ENCODE measurements at places on chromosomes 5 and 9.

GRCh38 chr5:168312606-168313295 lies 21.3 kb downstream of the WWC1 start:
- DNase-seq, result no peak
- H3K4me1 ChIP-seq, result no peaks in the 10 kb centered on the region
- H3K4me3 ChIP-seq, result no peak overlapping the region
- H3K27ac ChIP-seq, result no peak overlapping the region

DNA sequence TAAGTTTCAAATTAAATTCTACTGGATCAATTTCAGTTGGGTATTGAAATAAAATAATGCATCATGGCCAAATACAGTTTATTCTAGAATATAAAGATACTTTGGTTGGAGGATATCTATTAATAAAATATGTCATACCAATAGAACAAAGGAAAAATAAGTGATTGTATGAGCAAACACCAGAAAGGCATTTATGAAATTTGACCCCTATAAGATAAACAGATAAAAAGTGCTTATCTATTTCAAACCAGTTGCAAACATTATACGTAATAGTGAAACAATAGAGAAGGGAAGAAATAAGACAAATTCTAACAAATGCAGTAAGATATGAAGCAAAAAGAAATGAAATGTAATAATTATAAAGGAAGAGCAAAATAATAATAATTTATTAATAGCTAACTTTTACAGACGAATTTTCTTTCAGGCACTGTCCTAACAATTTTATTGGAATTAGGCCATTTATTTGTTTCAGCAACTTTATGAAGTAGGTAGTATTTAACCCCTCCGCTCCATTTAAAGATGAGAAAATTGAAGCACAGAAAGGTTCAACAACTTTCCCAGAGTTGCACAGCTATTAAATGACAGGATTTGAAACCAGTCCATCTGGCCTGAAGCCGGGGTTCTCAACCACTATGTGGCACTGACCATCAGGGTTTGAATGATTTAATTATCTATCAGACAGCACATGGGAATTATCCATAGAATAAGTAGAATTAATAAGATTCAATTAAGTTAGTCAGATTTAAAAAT lies 20.8 kb downstream of the ANKRD55 start:
- H3K36me3 ChIP-seq, result peaks cover 28% of the 10 kb centered on the region
- DNase-seq, result no peak
- no peak overlapping the region for H3K27ac ChIP-seq
- H3K4me1 ChIP-seq, result no peaks in the 10 kb centered on the region
- H3K27me3 ChIP-seq, result no peaks in the 10 kb centered on the region

DNA sequence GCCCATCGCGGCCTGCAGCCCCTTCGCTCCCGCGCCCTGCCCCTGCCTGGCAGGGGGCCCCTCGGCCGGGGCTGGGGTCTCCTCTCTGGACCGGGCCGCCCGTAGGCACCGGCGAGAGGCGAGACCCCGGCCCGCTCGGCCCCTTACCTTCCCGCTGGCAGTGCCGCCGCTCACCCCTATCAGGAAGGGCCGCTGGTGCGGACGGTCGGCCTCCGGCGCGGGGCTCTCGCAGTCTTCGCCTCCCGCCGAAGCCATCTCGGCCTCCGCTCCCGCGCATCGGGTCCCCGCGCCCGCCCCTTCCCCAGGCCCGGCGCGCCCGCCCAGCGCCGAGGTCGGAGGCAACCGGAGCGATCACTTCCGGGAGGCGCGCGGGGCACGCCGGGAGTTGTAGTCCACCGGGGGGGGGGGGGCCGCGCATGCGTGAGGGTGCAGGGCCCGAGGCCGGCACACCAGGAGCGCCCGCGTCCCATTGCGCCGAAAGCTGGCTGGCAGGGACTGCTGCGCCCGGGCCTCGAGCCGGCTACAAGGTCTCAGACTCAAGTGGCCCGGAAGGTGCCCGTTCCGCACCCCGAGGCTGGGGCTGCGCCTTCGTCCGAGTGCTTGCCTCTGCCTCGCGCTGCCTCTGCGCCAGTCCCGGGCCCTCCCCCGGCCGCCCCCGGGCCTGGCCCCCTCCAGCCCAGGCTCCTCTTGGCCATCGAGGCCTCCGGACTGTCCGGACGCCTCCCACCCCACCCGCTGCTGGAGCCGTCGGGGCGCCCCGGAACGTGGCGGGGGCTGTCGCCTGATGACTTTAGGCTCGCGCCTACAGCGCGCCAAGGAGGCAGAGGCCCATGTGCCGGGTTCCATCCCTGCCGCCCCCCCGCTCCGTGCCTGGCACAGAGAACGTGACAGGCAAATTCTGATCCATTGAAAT lies at the start of gene UCK1:
TSS of gene UCK1 (minus strand) at position 344 of the 913 bp plus-strand sequence. CDS start at position 255, 89 bp downstream.
- peak within 1 kb of the TSS; percentile 78 for H3K4me3 ChIP-seq
- H3K27me3 ChIP-seq, result no peaks in the 10 kb centered on the region
- H3K36me3 ChIP-seq, result peaks cover 2% of the 10 kb centered on the region

GRCh38 chr5:8600843-8601242 lies 731.9 kb downstream of the MTRR start:
- H3K4me1 ChIP-seq, result no peaks in the 10 kb centered on the region
- H3K27ac ChIP-seq, result no peak overlapping the region
- DNase-seq, result no peak
- no peaks in the 10 kb centered on the region for H3K36me3 ChIP-seq
- no peak overlapping the region for H3K4me3 ChIP-seq

- H3K27ac ChIP-seq, result no peak overlapping the region
- H3K4me1 ChIP-seq, result no peaks in the 10 kb centered on the region
- no peaks in the 10 kb centered on the region for H3K36me3 ChIP-seq
- DNase-seq, result no peak
These were observed 68.2 kb upstream of the BARHL1 start for GRCh38 chr9:132514011-132514744.

- H3K4me1 ChIP-seq, result no peaks in the 10 kb centered on the region
- no peak overlapping the region for H3K27ac ChIP-seq
- no peak for DNase-seq
- no peaks in the 10 kb centered on the region for H3K27me3 ChIP-seq
- no peak overlapping the region for H3K4me3 ChIP-seq
These were observed 789.9 kb upstream of the C9orf72 start for GRCh38 chr9:28363151-28363562.

GRCh38 chr5:763397-763796 lies 21.1 kb downstream of the ZDHHC11B start:
- H3K27ac ChIP-seq, result no peak overlapping the region
- peaks cover 7% of the 10 kb centered on the region for H3K27me3 ChIP-seq
- peaks cover 8% of the 10 kb centered on the region for H3K4me1 ChIP-seq
- DNase-seq, result no peak
- no peaks in the 10 kb centered on the region for H3K36me3 ChIP-seq
- no peak overlapping the region for H3K4me3 ChIP-seq

DNA sequence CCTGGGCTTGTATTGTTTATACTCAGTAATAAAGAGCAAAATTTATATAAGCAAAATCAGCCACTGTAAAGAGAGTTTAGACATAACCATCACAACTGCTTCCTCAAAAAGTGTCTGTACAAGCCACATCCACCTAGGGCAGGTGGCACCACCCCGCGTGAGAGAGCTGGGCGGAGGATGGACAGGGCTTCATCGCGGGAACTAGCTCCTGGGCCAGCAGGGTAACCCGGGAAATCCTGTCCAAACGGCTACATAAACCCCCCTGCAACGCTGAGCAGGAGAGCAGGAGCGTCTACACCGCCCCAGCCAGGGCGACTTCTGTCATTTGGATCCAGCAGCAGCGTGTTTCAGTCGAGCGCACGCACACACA lies 1.3 kb downstream of the SLC6A3 start:
- H3K27ac ChIP-seq, result no peak overlapping the region
- no peak for DNase-seq
- H3K36me3 ChIP-seq, result peaks cover 2% of the 10 kb centered on the region

DNA sequence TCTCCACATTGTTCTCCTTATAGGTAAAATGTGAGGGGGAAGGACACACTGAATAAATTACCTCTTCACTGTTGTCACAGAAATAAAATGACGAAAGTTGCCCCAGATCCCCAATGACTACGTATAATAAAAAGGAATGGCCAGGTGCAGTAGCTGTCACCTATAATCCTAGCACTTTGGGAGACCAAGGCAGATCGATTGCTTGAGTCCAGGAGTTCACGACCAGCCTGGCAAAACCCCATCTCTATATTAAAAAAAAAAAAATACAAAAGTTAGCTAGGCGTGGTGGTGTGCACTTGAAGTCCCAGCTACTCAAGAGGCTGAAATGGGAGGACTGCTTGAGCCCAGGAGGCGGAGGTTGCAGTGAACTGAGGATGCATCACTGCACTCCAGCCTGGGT lies 82.2 kb upstream of the APC start:
- H3K4me1 ChIP-seq, result no peaks in the 10 kb centered on the region
- H3K27me3 ChIP-seq, result peaks cover 18% of the 10 kb centered on the region
- H3K4me3 ChIP-seq, result no peak overlapping the region
- no peak overlapping the region for H3K27ac ChIP-seq
- no peak for DNase-seq

DNA sequence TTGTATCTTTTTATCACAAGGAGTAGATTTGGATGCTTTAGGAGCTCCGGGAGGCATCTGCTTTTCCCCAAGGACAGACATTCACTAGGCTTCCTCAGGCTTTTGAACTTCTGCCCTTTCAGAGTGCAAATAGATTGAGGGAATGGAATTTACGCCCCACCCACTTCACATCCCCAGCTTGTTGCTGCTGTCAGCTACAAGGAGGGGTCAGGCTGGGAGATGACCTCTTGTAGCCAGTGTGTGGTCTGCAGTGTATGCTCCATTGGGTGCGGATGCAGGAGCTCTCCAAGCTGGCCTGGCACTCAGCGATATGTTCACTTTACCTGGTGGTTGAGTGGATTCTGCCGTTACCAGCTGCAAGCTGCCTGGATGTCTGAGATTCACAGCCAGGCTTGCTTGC lies 6.4 kb downstream of the TNFSF15 start:
- no peak overlapping the region for H3K27ac ChIP-seq
- H3K4me3 ChIP-seq, result no peak overlapping the region
- H3K36me3 ChIP-seq, result no peaks in the 10 kb centered on the region
- no peak for DNase-seq
- no peaks in the 10 kb centered on the region for H3K27me3 ChIP-seq
- peaks cover 1% of the 10 kb centered on the region for H3K4me1 ChIP-seq

GRCh38 chr5:177595991-177596774 lies 3.7 kb upstream of the B4GALT7 start:
- DNase-seq, result no peak
- H3K4me3 ChIP-seq, result no peak overlapping the region
- peaks cover 47% of the 10 kb centered on the region for H3K4me1 ChIP-seq

GRCh38 chr9:125406810-125407087 lies 145.1 kb downstream of the GAPVD1 start:
- no peak overlapping the region for H3K27ac ChIP-seq
- peaks cover 12% of the 10 kb centered on the region for H3K4me1 ChIP-seq

DNA sequence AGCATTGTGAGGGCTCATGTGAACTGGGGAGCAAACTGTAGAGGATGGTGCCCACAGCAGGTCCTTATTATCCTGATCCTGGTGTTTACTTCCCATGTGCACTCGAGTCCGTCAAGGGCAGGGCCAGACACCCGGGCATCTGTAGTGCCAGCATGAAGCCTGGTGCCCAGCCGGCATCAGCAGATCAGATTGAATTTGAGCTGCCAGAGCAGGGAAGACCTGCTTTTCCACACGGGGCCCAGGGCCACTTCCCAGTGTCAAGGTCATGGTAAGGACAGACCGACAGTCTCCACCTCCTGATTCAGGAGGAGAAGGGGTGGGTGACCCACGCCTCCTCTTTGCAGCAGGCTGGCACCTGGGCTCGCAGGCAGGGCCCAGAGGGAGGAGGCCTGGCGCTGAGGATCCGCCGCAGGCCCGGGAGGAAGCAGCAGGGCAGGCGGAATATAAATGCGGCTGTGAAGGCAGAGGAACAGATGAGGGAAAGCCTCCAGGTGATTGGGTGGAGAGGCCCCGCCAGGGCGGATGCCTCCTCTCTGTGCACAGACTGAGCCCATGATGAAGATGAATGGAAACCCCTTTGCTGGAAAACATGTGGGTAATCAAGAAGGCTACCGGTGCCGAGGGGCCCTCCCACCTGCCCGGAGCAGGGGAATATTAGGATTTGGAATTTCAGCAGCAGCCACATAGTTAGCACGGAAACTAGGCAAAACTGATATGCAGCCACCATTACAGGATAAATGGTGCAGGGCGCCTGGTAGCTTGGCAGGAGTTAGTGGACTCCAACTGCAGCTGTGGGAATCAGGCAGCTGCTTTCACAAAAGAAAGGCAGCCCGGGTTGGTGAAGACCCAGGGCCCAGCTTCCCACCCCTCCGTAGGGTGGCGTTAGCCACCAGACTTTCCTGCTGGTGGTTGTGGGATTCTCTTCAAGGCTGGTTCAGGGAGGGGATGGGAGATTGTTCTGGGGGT lies 114.9 kb downstream of the GAPVD1 start:
- H3K4me3 ChIP-seq, result no peak overlapping the region
- peaks cover 2% of the 10 kb centered on the region for H3K4me1 ChIP-seq
- H3K27me3 ChIP-seq, result peaks cover 15% of the 10 kb centered on the region
- no peaks in the 10 kb centered on the region for H3K36me3 ChIP-seq
- DNase-seq, result no peak

DNA sequence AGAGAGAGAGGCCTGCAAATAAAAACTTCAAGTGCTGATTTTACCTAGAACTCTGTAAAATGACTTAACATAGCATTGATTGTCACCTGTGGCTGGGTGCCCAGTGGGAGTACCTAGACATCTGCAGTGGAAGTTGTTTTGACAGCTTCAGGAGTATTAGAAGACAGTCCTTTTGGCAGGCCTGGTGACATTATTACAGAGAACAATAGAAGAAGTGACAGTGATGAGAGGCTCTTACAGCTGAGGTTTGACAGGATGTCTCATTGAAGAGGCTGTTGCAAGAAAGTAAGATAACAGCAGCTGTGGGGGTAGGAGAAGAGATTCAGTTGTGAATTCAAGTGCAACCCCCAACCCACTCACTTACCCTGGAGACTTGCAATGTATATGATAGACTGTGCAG lies 27.9 kb upstream of the MUSK start:
- no peak overlapping the region for H3K4me3 ChIP-seq
- no peak for DNase-seq
- H3K27me3 ChIP-seq, result no peaks in the 10 kb centered on the region
- no peaks in the 10 kb centered on the region for H3K4me1 ChIP-seq
- H3K36me3 ChIP-seq, result no peaks in the 10 kb centered on the region

- no peak overlapping the region for H3K27ac ChIP-seq
- peaks cover 23% of the 10 kb centered on the region for H3K27me3 ChIP-seq
- H3K36me3 ChIP-seq, result no peaks in the 10 kb centered on the region
- peaks cover 2% of the 10 kb centered on the region for H3K4me1 ChIP-seq
- H3K4me3 ChIP-seq, result no peak overlapping the region
- DNase-seq, result no peak
These were observed 2.2 kb upstream of the ZNF366 start for GRCh38 chr5:72509401-72509800.

- H3K27ac ChIP-seq, result no peak overlapping the region
- no peak for DNase-seq
- no peaks in the 10 kb centered on the region for H3K27me3 ChIP-seq
- no peak overlapping the region for H3K4me3 ChIP-seq
- no peaks in the 10 kb centered on the region for H3K36me3 ChIP-seq
- H3K4me1 ChIP-seq, result no peaks in the 10 kb centered on the region
These were observed 992.6 kb downstream of the DNAH5 start for GRCh38 chr5:12951846-12952245.

- H3K4me1 ChIP-seq, result no peaks in the 10 kb centered on the region
- H3K36me3 ChIP-seq, result no peaks in the 10 kb centered on the region
- H3K4me3 ChIP-seq, result no peak overlapping the region
- H3K27ac ChIP-seq, result no peak overlapping the region
- DNase-seq, result no peak
- H3K27me3 ChIP-seq, result peaks cover 32% of the 10 kb centered on the region
These were observed 122.9 kb upstream of the OSMR start for GRCh38 chr5:38722918-38723317.

- H3K27me3 ChIP-seq, result no peaks in the 10 kb centered on the region
- H3K4me3 ChIP-seq, result no peak overlapping the region
- H3K27ac ChIP-seq, result no peak overlapping the region
- DNase-seq, result no peak
These were observed 8.0 kb upstream of the PCA3 start for GRCh38 chr9:76756268-76756640.
